ENCODE measurements at places on chromosomes 5 and 9.

GRCh38 chr5:132467287-132467984, 23.1 kb downstream of the IRF1 start:
- no peak for DNase-seq

DNA sequence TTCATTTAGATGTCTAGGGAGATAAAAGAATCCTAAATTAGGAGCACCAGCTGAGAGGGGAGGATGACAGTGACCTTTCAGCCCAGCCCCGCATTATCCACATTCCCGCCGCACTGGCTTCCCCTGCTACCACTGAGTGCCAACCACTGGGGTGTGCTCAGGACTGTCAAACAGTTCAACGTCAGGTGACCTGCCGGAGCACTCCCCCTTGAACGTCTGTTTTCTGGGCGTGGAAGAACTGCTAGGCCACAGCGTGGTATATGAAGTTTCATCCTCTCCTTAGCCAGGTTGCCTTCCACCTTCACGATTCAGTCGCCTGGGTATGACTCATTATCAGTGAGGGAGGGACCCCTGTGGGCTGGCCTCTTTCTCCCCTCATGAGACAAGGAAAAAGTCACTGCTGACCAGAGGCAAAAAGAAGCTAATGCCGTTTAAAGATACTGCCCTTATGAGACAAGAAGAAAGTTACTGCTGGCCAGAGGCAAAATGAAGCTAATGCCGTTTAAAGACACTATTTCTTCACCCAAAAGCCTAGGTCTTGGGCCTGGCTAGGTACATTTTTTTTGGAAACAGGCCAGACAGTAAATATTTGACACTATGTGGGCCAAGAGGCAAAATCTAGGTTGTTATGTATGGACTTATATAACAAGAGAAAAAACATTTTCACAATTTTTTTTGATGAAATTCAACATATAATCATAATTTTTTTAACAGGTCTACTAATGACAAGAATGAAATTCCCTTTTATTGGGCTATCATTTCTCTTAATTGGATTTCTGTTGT, 4.6 kb downstream of the NMRK1 start:
- DNase-seq: peak; percentile 19

DNA sequence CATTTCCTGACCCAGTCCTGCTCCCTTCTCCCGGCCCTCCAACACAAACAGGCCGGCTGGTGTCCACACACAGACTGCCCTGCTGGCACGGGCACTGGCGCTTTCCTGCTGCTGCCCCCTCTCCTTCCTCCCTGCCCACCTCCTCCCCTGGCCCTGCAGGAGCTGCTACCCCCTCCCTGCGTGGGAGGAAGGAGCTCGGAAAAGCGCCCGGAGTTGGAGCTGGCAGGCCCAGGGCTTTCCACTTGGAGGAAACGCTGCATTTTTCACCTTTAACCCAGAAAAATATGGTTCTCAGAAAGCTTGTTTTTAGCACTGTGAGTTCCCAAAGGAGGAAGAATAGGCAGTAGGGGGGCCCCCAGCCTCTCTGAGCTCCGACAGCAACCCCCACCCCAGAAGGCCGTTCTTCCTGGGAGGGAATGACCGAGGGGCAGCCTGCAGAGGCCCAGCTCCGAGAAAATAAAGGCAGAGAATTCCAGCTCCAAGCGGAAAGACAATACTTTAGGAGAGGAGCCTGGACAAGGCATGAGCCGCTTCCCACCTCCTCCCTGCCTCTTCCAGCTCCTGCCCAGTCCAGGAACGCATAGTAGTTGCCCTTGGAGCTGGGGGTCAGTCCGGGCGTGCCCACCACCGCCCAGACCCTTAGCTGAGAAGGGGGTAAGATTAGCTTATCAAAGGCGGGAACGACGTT, 88.9 kb downstream of the LIFR start:
- no peak for DNase-seq

GRCh38 chr9:120610975-120611689, 31.2 kb upstream of the CDK5RAP2 start:
- DNase-seq: no peak

DNA sequence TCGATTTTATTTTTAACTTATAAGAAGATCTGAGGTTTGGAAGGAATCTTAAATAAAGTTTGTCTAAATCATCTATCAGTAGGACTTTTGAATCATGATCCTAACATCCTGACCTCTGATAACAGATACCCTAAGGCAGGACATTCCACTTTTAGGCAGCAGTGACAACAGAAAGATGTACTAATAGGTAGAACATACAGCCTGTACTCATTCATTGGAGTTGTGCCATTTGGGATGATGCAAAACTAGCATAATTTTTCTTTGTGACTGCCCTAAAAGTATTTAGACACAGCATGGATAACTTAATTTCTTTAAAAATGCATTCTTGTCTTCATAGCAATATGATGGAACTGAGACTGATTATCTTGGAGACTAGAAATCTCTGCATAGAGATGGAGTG, 39.7 kb downstream of the CDC42SE2 start:
- DNase-seq: no peak

DNA sequence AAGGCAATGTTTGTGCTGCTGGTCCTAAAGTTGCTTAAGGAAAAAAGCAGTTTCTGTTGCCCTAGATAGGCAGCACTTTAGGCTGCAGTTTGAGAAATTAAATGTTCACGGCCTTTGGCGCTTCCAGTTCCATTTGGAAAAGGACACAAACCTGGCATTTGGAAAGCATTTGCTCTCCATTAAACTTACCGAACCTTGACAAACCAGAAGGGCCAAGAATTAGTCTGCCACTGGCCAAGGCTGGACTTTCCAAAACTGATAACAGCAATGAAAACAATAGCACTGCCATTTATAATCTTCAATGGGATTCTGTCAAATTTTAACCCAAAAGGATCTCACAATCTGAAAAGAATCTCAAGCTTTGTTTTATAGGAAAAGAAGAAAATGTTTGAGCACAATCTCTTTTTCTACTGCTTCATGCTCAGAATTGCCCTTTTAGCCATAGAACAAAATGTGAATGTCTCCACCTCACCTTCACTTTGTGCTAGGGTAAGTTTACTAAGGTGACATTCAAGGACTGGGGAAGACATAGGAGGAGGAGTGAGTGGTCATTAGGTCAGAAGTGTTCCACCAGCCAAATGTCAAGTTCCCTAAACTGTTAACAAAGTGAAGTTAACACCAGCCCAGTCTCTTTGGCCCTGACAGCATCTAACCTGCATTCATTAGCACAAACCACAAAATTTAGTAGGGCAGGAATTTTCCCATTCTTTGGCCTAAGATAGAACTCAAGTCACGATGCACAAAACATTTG, 583.4 kb upstream of the DMAC1 start:
- no peak for DNase-seq

DNA sequence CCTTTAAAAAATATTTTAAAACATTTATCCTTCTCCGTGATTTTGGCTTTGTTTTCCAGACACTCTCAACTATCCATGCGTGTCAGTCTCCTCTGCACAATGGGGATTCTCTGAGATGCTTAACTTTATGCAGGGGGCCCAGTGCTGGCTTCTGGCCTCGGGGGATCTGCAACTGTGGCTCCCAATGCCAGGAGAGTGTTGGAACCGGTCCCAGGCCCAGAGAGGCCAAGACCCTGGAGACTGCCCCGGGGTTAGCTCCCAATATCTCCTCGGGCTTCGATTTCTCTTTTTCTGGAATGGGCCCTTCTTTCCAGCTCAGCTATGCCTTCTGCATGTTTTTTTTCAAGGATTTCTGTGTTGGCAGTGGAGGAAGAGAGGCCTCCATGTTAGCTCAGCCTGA, 20.1 kb upstream of the SARDH start:
- DNase-seq: no peak

DNA sequence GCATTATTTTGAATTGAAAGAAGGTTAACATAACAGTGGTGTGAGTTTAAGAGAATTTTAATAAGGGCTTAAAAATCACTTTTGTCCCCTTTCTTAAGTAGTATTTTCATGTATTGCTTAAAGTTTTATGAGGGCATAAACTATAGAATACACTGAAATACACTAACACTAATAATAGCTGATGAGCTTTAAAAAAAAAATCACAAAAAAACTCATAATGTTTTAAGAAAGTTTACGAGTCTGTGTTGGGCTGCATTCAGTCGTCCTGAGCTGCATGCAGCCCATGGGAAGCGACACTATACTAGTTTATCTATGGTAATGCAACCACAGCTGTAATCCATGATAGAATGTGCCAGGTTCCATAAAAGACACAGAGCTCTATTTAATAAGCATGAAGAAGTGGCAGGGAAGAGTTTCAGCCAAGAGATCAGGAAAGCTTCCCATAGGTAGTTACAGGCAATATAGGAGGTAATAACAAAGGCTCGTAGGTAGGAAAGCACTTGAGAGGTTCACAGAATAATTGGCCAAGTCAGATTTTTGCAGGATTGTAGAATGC, 4.5 kb downstream of the SREK1IP1 start:
- DNase-seq: no peak

- no peak for DNase-seq
Measured at GRCh38 chr9:116027096-116027495, 126.5 kb upstream of the PAPPA start.

DNA sequence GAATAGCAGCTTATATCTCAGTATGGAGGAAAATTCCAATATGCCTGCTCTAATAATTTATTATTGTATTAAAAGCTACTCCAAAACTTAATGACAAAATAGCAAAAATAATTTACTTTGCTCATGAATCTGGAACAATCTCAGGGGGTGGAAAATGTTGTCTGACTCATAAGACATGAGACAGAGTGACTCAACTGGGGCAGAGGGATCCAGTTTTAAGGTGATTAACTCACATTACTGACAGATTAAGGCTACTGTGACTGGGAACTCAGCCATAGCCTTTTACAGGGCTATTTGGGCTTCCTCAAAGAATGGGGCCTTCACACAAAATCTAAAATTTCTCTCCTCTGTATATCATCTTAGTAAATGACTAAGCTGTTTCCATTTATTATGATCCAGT, 1172.9 kb downstream of the CDH12 start:
- DNase-seq: no peak

DNA sequence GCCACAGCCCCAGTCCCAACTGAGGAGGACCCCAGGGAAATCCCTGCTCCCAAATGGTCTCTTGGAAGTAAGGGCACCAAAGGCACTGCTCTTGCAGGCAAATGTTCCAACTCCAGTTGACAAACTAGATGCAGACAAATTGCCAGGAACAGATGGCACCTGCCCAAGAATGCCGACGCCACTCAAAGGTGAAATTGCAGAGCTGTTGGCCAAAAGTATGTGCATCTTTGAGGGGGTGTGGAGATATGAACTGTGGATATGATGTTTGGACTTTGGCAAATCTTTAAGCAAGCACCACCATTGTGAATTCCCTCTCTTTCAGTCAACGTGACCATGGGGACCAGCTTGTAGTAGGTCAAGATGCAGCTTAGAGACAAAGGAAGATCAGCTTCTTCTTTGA, 12.0 kb upstream of the CPLX2 start:
- no peak for DNase-seq

GRCh38 chr5:86526811-86527348, 90.9 kb upstream of the COX7C start:
- no peak for DNase-seq

- no peak for DNase-seq
Measured at GRCh38 chr5:167503926-167504720, 787.3 kb upstream of the WWC1 start.

DNA sequence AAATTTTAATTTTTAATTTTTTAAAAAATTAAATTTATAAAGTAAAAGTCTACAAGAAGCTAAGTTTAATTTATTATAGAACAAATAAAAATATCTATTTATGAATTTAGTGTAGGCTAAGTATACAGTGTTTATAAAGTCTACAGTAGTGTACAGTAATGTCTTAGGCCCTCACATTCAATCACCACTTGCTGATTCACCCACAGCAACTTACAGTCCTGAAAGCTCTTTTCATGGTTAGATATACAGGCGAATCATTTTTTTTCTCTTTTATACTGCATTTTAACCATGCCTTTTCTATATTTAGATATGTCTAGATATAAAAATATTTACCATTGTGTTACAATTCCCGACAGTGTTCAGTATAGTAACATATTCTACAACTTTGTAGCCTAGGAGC, 55.9 kb downstream of the PCSK1 start:
- no peak for DNase-seq

DNA sequence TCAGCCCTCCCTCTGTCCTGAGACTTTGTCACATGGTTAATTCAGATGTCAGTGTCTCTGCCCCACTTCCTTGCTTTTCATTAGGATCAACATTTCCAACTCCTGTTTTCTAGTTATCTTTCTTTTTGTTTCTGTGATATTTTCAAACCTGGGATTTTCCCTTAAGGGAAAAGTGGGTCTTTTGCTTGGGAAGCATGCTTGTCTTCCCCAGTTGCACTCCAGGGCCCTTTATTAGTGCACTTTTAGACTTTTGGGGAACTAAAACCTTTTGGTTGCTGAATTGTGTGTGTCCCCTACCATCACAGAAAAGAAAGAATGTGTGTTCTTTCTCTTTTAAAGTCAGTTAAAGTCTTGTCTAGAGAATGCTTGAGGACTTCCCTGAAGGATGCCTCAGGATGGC, 18.4 kb upstream of the GDNF start:
- no peak for DNase-seq

DNA sequence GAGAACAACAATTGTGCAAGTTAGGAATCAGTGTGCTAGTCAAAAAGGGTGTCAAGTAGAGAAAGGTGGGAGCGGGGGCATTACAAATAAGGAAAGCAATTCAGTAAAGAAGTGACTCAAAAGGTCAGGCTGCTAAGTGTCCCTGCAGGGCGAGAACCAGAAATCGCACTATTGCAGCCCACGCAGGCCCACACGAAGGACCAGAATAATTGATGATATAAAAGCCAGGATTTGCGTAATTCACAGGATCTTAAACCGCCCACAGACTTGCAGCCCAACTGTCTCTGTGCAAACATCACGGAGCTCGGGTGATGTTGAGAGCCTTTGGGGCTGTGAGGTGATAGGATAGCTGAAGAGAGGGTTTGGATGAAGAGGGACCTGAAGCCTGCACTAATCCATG, 349.0 kb downstream of the BRINP1 start:
- DNase-seq: no peak

GRCh38 chr5:176596689-176597416, 13.1 kb downstream of the GPRIN1 start:
- peak; percentile 37 for DNase-seq

GRCh38 chr5:58334035-58334434, 125.9 kb downstream of the PLK2 start:
- DNase-seq: no peak

GRCh38 chr9:115211413-115212124, 93.6 kb upstream of the TNC start:
- DNase-seq: no peak

DNA sequence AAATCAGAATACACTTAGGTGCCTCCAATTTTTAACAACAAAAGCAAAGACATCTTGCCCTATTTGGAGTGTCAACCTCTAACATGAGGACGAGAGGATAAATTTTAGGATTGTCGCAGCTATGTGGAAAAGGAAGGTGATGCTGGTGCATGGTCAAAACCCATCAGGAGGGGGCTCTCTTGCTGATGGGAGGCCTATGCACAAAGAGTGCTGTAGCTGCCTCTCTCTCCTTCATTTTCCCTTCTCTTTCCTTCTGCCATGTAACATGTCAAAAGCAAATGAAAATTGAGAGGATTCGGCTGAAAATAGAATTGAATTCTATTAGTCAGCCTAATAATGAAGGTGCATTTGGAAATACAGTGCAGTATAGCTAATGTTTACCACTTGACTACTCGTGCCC, 578.7 kb upstream of the ZNF462 start:
- DNase-seq: no peak
